ENCODE measurements at places on chromosomes 16 and 17.

GRCh38 chr16:88393034-88393433 lies 10.3 kb downstream of the ZNF469 start:
- no peak for DNase-seq

DNA sequence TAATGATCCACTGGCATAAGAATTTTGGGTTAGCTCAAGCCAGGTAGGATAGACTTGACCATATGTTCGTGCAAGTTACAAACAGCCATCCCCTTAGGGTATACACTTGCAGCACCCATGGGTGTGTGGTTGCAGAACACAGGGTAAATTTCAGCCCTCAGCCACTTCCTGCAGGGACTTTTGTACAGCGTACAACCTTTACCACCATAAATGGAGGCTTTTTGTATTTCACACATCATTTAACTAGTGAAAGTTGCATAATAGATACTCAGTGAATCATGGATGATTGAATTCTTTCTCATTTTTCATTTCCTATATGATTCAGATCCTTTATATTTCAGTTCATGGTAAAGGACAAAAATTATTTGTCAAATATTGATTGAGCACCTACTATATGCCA lies 473.9 kb downstream of the CDH13 start:
- DNase-seq: no peak

DNA sequence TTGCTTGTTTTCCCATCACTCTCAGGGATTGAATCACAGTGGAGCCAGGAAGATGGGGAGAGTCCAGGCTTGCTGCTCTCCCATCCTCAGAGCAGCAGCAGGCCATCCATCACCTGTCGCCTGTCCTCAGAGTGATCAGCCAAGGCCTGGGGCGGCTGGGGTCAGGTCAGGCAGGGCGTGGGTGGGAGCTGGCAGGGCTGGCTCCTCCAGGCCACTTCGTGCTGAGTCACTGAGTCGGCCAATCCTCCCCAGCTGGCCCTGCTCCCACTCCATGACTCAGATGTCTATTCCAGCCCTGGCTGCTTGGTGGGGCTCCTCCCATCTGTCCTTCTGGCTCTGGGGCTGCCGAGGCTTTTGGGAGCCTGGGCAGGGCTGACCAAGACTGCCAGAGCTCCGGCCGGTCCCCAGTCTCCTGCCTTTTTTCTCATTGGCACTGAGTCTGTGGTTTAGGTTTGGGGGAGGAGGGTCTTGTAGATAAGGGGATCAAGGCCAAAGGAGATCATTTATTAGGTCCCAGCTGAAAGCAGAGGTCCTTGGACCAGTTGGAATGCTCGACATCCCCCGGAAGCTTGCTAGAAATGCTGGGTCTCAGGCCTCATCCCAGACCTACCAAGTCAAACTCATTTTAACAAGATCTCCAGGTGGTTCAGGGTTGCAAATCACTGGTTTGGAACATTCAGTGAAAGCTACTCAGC lies 72.7 kb downstream of the ABCC1 start:
- no peak for DNase-seq

- DNase-seq: peak; percentile 81
Measured at GRCh38 chr17:38727736-38728135, 2.4 kb upstream of the CISD3 start.

DNA sequence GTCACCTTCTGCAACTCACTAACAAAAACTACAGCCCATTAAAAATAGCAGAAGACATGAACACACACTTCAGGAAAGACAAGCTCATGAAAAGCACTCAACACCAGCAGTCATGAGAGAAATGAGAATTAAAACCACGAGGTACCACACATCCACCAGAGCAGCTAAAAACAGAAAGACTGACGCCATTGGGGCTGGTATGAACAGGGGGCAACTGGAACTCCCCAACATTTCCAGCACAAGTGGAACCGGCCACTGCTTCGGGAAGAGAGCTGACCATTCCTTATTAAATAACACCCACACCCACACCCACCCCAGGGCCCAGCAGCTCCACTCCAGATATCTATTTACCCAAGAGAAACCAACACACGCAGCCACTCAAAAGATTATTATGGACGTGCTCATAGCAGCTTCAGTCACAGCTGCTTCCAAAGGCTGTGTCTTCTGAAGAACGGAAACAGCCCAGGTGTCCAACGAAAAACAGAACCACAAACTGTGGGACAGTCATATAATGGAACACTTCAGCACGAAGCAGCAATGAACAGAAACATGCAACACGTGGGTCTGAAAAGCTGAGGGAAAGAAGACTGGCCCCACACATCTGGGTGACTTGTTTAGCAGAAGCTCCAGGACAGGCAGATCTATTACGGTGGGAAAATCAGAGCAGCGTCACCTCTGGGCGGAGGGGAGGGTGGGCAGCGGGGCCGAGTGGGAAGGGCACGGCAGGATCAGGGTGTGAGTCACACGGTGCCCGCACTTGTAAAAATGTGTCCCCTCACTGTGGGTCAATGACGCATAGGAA lies 41.1 kb downstream of the KLHDC4 start:
- no peak for DNase-seq

- no peak for DNase-seq
Measured at GRCh38 chr17:50691550-50692447, 15.9 kb downstream of the ANKRD40 start.

- DNase-seq: no peak
Measured at GRCh38 chr17:63035695-63036094, 69.7 kb downstream of the TANC2 start.

GRCh38 chr16:1708768-1709180 lies 2.8 kb downstream of the MAPK8IP3 start:
- DNase-seq: no peak

DNA sequence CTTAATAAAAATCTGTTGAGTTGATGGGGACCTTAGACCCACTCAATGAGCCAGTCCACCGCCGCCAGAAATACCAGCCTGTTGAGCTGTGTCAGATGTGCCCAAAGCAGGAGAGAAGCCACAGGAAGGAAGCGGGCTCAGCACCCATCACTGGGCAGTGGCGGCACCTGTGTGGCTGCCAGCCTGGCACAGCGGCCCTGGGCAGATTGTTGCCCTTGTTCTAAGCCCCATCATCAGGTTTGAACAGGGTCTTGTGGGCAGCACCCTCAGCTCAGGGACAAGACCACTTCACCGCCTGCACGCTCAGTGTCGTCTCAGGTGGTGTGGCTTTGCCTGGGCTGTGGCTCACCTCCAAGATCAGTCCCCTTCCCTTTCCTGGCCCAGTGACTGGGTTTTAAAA lies 9.3 kb downstream of the ENDOV start:
- DNase-seq: no peak

DNA sequence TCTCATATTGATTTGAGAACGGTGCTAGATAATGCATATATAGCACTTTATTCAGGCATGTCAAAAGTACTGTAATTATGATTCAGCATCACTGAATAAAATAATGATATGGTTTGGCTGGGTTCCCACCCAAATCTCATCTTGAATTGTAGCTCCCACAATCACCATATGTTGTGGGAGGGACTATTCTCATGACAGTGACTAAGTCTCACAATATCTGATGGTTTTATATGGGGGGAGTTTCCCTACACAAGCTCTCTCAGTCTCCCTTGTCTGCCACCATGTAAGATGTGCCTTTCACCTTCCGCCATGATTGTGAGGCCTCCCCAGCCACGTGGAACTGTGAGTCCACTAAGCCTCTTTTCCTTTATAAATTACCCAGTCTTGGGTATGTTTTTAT lies 25.6 kb upstream of the LONP2 start:
- no peak for DNase-seq

GRCh38 chr17:78174346-78174869 lies 6.0 kb downstream of the SYNGR2 start:
- DNase-seq: no peak

DNA sequence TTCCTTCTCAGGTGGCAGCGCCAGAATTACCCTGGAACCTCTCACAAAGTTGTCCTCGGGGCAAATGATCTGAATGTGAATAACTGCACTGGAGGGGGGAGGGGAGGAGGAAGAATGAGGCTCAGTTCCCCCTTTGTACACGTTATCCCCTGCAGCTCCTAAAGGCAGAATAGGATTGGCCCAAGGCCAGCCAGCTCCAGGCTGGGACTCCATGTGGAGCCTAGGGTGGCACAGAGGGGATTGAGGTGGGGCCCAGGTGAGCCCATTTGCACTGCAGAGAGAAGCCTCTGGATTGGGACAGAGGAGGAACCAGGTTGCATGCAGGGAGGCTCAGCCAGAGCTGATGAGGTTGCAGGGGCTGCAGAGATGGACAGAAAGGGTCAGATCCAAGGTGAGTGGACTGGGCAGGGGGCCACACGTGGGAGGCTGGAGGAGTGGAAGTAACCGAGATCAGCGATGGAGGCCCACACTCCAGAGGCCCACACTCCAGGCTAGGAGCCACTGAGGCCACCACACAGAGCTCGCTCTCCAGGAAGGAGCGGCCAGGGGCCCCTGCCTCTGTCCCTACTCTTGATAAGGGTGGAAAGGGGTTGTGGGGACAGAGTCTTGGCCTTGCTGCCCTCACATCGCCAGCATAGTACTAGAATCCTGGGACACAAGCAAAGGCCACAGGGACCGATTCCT lies 78.6 kb downstream of the RBFOX3 start:
- DNase-seq: no peak

GRCh38 chr16:11232852-11233726 lies 22.9 kb downstream of the SOCS1 start:
- peak; percentile 92 for DNase-seq

DNA sequence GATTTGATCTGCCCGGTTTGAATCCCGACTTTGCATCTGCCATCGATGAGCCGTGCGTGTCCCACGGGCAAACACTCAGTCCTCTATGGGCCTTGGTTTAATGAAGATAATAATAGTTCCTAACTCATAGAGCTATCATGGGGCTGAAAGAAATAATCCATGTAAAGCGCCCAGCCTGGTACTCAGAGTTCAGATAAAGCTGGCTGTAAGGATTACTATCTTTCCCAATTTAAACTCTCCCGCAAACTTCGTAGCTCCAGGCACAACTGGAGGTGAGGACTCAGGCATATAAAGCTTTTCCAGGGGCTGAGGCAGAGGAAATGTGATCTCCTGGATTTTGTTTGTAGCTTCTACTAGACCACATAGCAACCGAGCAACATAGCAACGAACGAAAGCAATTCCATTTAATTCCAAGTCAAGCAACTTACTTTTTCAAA lies 16.3 kb downstream of the ALOX15 start:
- DNase-seq: no peak
